ENCODE measurements at places on chromosomes 6 and 20.
A peak's percentile ranks its signal among the peaks of the same experiment; 100 is the strongest.

- peak; percentile 58 for DNase-seq
Observed at GRCh38 chr6:686497-686896, 6.4 kb downstream of the EXOC2 start.

GRCh38 chr6:4466769-4467480 is 309.3 kb upstream of the CDYL start:
- DNase-seq = no peak

DNA sequence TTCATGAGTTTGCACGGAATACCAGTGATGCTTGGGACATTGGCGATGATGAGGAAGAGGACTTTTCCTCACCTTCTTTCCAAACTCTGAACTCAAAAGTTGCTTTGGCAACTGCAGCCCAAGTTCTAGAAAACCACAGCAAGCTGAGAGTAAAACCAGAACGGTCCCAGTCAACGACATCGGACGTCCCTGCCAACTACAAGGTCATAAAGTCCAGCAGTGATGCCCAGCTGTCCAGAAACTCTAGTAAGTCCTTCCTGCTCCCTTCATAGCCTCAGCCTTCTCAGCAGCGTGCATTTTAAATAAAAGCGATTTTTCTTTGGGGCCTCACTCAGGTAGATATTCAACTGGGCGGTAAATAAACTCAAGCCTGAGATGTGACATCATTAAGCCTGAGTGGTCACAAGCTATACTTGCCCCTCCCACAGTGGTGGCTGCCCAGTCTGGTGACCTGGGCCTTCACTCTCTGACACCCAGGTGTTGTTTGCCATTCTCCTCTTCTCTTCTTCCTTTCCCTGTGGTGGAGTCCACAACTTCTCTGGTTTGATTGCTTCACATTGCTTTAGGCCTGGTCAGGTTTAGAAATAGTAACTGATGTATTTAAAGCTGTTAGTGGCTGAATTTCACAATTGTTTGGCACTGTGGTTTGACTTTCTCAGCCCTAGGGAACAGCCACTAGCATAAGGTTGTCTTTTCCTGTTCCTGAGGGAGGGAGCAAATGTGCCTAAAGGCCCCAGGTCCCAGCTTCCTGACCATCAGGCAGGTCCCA is 21.6 kb upstream of the TMEM217 start:
- DNase-seq = no peak

DNA sequence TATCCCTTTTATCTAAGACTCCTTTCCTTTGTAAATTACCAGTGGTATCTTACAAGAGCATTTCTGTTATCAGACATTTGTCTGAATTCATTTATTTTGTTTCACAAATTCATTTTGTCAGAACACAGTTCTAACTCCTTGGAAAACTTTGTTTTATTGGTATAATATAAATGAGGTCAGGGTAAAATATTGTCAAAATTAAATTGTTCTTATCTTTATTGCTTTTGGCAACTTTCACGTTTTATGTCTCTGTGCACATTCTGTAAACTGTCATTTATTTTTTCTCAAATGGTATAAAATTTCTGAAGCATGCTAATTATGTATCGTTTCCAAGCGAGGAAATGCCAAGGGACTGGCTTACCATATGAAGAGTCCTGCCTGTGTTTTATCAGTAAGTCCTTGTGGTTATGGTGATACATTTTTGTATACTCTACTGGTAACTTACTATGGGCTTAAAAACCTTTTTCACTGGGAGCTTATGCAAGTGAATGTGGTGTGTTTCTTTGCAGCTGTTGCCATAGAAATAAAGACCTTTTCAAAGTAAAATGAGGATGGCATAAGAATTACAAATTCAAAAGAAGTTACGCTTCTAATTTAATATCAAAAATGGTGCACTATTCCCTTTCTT is 214.2 kb downstream of the COL19A1 start:
- DNase-seq = peak; percentile 2

GRCh38 chr20:56348305-56348693 is 10.5 kb upstream of the FAM210B start:
- no peak for DNase-seq

DNA sequence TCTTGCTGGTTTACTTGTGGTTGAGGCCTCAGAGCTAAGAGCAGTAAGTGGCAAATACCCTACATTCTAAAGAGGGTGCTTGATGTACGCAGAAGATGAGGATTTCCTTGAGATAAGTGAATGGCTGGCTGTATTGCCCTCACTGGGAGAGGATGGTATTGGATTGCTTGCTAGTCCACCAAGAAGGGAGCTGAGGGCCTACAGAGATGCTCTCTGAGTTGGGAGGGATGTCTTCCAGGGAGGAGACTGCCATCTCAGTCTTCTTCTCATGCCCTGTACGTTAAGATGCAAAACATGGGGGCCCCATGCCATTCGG is 669.1 kb downstream of the UTRN start:
- no peak for DNase-seq

GRCh38 chr6:23081701-23082100 is 512.3 kb downstream of the HDGFL1 start:
- no peak for DNase-seq

DNA sequence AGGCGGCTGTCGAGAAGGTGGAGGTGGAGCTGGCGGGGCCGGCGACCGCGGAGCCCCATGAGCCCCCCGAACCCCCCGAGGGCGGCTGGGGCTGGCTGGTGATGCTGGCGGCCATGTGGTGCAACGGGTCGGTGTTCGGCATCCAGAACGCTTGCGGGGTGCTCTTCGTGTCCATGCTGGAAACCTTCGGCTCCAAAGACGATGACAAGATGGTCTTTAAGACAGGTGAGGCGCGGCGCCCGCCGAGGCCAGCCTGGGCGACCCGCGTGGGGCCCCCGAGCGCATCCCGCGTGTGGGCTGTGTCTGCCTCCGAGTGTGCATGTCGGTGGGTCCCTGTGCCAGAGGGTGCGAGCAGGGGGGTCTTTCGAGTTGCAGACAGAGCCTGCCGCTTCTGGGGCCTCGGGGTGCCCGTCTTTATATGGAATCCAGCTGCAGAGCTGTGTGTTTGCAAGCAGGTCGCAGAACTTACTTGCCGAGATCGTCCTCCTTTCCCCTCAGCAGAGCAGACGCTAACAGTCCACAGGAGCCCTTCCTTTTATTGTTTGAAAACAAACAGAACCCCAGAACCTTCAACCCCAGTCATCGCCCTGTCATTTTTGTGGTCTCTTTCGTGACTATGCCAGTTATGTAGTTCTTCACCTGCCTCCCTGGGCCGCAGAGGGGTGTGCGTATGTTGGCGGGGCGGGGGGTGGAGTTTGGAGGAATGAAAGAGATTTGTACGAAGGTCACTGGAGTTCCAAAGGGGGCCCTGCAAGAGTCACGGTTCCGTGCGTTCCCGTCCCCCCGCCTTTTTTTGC is 766 bp downstream of the SLC16A10 start:
- DNase-seq = no peak

- DNase-seq = no peak
Observed at GRCh38 chr20:19070681-19071445, 141.6 kb upstream of the SLC24A3 start.

GRCh38 chr6:158255275-158255988 is 56.8 kb upstream of the TULP4 start:
- no peak for DNase-seq

DNA sequence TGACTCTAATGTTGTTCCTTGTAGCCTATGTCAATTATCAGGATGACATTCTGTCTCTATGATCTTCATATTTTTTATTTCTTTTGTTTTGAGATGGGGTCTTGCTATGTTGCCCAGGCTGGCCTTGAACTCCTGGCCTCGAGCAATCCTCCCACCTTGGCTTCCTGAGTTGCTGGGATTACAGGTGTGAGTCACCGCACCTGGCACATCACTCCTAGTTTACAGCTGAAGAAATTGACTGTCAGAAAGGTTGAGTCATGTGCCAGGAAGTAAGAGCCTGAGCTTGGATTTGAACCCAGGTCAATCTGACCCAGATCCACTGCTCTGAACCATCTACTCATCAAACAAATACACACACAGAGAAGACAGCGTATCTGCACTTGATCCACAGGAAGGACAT is 14.4 kb downstream of the PPP1R3G start:
- DNase-seq = no peak

GRCh38 chr20:32436142-32436861 is 78.2 kb downstream of the ASXL1 start:
- DNase-seq = no peak

GRCh38 chr20:49566401-49567364 is 1.3 kb downstream of the PTGIS start:
- no peak for DNase-seq

GRCh38 chr20:61982191-61982950 is 83.3 kb downstream of the TAF4 start:
- DNase-seq = no peak

- DNase-seq = no peak
Observed at GRCh38 chr20:62336775-62337557, 30.1 kb downstream of the LAMA5 start.

DNA sequence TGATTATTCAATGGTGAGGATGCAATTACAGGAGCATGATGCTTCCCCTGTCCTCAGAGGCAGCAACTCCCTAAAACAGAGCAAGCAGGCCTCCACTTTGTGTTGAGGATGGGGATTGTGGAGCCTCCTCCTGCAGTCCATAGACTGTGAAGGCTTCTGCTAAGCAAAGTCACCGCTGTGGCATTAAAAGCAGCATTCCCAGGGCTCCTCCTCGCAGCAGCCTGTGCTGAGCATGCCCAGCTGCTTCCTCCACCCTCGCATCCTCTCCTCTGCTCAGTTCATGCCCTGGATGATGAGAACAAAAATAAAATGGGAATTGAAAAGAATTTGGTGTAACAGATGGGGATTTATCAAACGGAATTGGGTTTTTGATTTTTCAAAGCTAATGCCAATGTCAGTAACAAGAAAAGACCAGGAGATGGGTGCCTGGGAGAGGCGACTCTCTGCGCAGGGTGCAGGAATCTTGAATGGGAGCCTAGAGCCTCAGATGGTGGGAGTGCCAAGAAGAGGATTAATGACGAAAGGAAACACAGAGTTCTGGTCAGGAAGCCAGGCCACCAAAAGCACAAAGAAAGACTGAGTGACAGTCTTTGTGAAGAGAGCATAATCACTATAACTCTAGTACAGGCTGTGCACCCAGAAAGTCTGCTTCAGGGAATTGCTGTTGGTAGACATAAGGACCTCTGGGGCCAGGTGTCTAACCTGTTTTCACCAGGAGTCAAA is 347.6 kb downstream of the TPBG start:
- DNase-seq = peak; percentile 11

GRCh38 chr6:79170959-79171358 is 63.5 kb downstream of the HMGN3 start:
- no peak for DNase-seq

DNA sequence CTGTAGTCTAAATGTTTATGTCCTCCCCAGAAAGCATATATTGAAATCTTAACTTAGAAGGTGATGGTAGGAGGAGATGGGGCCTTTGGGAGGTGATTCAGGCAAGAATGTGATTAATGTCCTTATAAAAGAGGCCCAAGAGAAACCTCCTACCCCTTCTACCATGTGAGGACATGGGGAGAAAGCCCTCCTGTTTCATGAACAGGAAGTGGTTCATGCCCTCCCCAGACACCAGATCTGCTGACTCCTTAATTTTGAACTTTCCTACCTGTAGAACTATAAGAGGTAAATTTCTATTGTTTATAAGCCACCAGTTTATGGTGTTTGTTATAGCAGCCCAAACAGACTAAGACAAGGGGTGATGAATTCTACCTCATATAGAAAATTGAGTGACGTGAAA is 8.7 kb upstream of the ECT2L start:
- no peak for DNase-seq

DNA sequence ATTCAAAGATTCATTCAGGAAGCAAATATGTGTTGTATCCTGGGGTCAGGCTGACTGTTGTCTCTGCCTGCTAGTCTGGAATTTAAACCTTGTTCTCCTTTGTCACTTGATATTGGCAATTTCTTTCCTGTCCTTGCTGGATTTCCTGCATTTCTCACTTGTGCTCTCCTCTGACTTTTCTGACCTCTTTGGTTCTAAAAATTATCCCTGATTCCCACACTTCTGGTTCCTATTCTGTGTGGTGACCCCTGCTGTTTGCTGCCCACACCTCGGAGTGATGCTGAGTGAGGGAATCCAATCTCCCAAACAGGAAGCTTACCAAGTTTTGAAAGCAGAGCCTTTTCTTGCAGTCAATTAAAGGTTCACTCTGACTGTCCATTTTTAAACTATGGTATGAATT is 345.3 kb downstream of the CDKAL1 start:
- no peak for DNase-seq

GRCh38 chr20:22974354-22974753 is 60.8 kb upstream of the SSTR4 start:
- peak; percentile 6 for DNase-seq

DNA sequence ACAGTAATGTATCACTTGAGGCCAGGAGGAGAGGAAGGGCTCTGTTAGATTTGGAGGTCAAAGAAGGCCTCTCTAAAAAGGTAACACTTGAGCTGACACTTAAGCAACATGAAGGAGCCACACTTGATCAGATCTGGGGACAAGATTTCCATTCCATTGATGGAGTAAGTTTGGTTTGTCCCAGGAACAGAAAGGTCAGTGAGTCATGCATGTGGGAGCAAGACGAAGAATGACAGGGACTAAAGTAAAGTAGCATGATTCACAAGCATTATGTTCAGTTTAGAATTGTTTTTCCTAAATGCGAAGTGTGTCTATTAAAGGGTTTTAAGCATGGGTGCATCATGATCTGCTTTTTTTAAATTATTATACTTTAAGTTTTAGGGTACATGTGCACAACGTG is 47.4 kb downstream of the COL21A1 start:
- peak; percentile 66 for DNase-seq

- DNase-seq = no peak
Observed at GRCh38 chr6:106530026-106530425, 99.3 kb downstream of the RTN4IP1 start.

DNA sequence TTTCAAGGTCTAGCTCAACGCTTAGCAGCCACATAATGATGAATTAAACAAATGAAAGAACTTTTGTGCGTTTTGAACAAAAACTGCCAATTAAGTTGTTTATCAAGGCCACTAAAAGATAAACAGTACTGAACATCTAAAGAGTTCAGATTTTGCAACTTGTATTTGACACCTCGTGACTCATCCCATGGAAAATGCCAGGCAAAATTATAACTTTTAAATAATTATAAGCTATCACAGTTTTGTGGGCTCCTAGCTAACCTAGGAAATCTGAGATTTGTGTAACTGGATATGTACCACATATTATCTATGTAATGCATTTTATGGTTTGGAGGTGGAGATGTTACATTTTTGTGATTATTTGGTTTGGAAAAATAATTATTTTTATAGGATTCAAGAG is 9.6 kb upstream of the BAG2 start:
- no peak for DNase-seq

GRCh38 chr6:105892577-105893262 is 193.4 kb upstream of the PRDM1 start:
- DNase-seq = no peak

- DNase-seq = no peak
Observed at GRCh38 chr6:46746696-46747095, at the start of gene ANKRD66. Gene ANKRD66 (plus strand): TSS chr6:46746933. CDS start chr6:46751949, 5,016 bp downstream.

GRCh38 chr20:35039846-35040489 is 52.6 kb downstream of the TRPC4AP start:
- DNase-seq = no peak

Measured in fibroblast of skin of back (primary cell).